ENCODE measurements at places on chromosomes 1 and 21.

GRCh38 chr1:183898001-183898396 lies 93.1 kb downstream of the RGL1 start:
- no peak for DNase-seq

- peak; percentile 89 for DNase-seq
Measured at GRCh38 chr1:21651214-21652042, 17.7 kb downstream of the RAP1GAP start.

DNA sequence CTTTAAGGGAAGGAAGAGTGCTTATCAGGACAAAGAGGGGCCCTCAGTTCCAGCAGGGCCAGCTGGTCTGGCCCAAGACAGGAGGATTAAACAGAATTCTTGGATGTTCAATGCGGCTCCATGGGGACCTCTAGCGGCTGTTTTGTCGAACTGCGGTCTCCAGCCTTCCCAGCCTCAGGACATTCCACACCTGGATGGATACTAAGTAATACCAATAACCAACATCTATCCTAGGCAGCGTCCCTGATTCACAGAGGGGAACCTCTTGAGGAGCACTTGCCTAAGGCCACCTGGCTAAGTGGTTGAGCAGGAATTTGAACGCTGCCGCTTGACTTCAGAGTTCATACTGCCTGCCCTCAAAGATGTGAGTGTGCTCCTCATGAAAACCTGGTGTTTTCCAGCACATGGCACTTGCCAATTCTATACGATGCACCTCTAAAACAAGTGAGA lies 15.5 kb upstream of the CD247 start:
- DNase-seq = peak; percentile 89

DNA sequence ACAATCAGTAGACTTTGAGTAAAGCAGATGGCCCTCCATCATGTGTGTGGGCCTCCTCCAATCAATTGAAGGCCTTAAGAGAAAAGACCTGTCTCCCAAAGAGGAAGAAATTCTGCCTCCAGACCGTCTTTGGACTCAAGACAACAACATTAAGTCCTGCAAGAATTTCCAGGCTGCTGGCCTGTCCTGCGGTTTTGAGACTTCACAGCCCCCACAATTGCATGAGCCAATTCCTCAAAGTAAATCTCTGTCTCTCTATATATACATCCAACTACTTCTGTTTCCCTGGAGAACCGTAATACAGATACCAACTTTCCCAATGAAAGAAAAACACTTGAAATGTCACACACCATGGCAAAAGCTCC lies 16.4 kb downstream of the REG4 start:
- DNase-seq = no peak
